Right kidney (tissue), 9 donors: ENCODE measurements at places on chromosomes 5 and 9.
A peak's percentile ranks its signal among the peaks of the same experiment; 100 is the strongest.

DNA sequence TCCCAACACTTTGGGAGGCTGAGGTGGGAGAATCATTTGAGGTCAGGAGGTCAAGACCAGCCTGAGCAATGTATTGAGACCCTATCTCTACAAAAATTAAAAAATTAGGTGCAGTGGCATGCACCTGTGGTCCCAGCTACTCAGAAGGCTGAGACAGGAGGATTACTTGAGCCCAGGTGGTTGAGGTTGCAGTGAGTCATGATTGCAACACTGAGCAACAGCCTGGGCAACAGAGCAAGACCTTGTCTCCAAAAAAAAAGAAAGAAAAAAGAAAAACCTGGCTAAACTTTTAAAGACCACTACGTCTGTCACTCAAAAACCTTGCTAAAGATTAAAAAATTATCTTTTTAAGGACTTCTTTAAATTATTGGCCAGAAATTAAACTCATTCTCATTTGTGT, 59.8 kb upstream of the ABCA1 start:
- no peak for DNase-seq

DNA sequence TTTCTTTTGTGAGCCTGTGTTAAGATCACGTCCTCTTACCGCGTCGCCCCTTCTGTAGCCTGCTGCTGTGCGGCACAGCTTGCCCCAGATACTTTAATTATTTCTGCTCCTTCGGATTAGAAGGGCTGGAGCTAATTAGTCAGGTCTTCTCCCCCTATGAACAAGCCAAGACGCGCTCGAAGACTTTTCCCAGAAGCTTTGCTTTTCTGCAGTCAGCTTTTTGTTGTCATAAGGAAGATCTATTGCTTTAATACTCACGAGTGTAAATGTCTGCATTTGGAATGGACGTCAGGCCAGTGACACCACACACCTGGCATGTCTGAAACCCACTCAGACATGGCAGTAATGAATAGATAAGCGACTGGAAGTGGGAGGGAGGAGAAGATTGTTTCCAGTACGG, 37.0 kb downstream of the PRUNE2 start:
- peak; percentile 22 for DNase-seq

DNA sequence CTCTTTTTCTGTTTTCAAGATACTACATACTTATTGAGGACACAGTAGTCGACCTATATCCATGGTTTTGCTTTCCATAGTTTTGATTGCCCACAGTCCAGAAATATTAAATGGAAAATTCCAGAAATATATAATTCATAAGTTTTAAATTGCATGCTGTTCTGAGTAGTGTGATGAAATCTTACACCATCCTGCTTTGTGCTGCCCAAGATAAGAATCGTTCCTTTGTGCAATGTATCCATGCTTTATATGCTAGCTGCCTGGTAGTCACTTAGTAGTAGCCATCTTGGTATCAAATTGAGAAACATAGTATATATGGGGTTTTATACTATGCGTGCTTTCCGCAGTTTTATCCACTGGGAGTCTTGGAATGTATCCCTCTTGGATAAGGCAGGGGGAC, 59.0 kb downstream of the CWC27 start:
- no peak for DNase-seq

GRCh38 chr9:135705376-135705775, 3.4 kb downstream of the KCNT1 start:
- DNase-seq = no peak

- no peak for DNase-seq
Observed at GRCh38 chr9:31394015-31394473, 990.4 kb upstream of the ACO1 start.

DNA sequence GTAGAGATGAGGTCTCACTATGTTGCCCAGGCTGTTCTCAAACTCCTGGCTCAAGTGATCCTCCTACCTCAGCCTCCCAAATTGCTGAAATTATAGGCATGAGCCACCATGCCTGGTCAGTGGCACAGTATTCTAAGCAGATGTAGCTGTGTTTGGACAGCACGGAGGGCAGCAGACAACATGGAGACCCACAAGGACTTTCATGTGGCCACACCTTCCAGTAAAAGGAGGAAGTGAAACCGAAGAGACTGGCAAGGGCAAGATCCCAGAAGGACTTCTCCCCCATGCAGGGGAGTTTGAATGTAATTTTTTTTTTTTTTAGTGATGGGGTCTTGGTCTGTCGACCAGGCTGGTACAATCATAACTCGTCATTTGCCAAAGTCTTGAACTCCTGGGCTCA, 172.2 kb downstream of the TRPM3 start:
- DNase-seq = no peak

- no peak for DNase-seq
Observed at GRCh38 chr5:159409801-159410200, 79.5 kb upstream of the IL12B start.

GRCh38 chr5:177124486-177124991, 9.0 kb upstream of the NSD1 start:
- DNase-seq = no peak

GRCh38 chr5:169869066-169869465, 111.2 kb downstream of the INSYN2B start:
- DNase-seq = no peak

- DNase-seq = no peak
Observed at GRCh38 chr5:59193616-59194319, 610.9 kb downstream of the RAB3C start.

GRCh38 chr5:110757118-110757729, 18.4 kb downstream of the SLC25A46 start:
- peak; percentile 8 for DNase-seq

GRCh38 chr9:111298731-111299598, 31.1 kb downstream of the OR2K2 start:
- DNase-seq = peak; percentile 56

DNA sequence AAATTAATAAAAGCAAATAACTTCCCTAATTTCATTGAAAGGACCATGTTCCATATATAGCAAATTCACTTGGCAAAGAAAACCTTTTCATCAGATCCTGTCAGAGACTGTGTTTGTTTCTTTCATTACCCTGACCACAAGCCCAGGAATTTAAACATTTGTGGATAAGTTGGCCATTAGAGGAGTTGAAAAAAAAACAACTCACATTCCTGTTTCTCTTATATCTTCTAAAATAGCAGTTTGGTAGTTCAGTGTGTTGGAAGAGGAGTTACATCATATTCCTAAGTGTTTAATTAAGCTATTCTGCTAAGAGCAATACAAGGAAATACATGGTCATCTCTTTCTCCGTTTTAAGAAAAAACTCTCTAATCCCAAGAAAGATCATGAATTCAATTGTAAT, 505.6 kb downstream of the TLE1 start:
- DNase-seq = no peak

- peak; percentile 59 for DNase-seq
Observed at GRCh38 chr9:93945400-93946337, 9.5 kb downstream of the BARX1 start.

DNA sequence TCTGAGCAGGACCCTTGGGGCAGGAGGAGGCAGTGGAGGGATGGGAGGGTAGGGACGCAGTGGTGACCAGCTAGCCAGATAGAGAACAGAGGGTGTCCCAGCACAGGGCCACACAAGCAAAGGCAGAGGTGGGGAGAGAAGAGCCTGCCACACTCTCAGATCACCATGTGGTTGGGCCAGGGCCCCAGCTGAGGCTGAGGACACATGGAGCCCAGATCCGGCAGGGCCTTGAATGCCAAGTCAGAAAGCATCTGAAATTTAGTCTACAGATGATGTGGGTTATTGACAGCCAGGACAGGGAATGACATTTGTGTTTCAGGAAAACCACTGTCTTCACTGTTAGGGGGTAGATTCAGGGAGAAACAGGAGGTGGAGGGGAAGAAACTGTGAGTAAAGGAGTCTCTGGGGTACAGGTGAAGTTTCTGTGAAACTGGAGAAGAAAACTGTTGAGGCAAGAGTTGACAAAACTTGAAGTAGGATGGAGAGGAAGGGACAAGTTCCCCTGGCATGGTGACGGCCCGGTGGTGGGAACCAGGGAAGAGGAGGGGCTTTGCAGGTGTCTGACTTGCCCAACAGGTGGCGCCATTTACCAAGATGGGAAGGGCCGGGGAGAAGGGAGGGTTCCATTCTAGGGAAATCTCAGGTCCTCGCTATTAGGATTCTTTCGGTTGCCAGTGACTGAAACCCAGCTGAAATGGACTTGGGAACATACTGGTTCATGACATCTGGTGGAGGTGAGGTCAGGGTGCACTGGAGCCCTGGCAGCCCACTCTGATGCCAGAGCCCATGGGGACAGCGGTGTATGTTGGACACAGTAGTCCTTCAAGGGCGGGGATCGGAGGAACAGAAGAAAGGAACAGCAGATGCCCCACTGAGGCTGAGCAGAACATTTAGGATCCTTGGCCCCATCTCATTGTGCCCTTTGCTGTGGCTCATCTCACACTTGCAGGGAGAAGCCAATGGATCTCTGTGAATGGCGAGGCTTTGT, 100.1 kb downstream of the KCNIP1 start:
- DNase-seq = peak; percentile 44

DNA sequence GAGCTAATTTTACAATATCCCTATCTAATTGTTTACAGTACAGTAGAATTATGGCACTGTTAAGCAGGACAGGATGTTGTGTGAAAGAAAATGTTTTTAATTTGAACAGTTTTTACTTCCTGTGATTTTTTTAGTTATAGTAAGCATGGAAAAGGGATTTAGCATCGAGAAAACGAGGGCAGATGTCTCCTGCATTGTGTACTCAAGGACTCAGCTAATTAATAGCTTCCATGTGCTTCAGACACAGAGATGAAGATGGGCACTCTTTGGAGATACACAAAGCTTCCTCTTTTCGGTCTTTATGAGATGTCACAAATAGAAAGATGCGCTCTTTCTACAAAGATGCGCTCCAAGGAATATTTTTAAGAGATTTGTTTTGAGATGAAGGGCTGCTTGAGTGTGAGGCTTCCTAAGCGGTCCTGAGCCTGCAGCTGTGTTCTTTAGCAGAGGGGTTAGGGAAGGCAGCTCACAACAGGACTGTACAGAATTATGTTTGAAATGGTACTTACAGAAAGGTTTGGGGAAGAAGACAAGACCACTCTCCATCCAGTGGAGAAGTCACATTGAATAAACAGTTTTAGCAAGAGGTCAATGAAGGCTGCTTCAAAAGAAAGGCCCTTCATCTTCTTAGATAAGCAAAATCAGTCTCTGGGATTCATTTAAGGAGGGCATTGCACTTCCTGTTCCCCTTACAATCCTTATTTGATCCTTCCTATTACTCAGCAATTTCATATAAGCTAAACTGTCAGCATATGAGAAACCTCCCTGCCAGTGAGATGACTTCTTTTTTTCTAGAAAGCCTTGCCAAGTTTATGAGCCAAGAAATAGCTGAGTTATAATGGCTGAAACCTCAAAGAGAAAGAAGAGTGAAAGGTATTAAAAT, 311.5 kb downstream of the EFNA5 start:
- no peak for DNase-seq

- no peak for DNase-seq
Observed at GRCh38 chr9:71909887-71910649, 925 bp downstream of the ABHD17B start.

GRCh38 chr5:126869005-126869451, 92.1 kb downstream of the LMNB1 start:
- peak; percentile 76 for DNase-seq

DNA sequence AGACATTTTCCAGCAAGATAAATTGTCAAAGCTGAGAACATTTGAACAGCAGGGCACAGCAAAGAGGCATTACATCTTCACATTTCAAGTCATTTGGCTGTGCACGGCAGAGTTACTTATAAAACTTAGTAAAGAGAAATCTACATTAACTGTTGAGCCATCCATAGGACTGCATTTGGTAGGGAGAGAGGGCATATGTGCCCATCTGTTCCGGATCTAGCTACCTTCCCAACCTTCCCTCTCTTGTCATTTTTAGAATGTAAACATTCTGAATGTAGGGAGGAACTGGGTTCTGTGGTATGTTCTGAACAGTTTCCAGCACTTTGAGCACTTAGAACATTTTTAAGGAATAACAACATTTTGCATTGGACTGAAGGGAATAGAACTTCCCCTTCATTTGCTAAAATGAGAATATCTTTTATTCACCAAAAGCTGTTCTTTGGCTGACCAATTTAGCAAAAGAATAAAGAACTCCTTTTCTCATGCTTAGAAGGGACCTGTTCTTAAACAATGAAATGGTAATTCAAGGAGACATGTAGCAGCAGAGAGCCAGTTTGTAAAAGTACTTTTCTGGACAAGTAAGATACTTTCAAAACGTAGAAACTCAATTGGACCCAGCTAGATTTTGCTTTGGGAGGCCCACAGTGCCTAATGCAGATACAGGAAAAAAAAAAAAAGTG, 104.4 kb downstream of the CETN3 start:
- DNase-seq = no peak

DNA sequence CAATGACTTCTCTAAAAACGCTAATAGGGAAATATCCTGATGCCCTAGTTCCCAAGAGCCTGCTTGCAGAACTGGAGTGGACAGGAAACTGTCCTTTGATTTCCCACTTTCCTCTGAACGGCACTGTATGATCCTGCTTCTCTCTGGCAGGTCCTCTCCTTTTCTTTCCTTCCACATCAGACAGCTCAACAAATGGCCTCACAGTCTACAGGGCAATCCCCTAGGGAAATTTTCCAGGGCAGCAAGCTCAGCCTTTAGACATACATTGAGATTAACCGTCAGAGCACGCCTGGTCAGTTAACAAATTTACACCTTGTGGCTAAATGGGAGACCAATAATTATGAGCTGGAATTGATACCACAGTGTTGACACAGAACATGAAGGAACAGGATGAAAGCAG, 164.9 kb downstream of the SLC24A2 start:
- DNase-seq = no peak

GRCh38 chr9:134071149-134071548, 3.3 kb upstream of the BRD3 start:
- no peak for DNase-seq

- DNase-seq = no peak
Observed at GRCh38 chr5:142915813-142916424, 145.7 kb downstream of the ARHGAP26 start.

DNA sequence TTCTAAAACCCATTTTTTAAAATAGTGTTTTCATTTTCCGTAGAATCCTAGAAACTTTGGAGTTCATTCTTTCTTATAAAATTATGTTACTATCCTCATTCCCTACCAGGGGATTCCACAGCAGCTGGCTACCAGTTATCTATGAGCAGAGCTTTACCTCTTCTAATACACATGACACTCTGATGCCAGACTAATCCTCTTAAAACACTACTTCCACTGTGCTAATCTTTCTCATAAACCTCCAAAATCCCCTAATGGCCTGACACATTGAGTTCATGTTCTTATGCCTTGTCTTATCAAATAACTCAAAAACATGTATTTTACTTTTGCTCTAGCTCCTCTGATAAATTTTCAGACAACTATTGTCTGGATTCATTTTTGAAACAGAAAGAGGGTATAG, 633.6 kb upstream of the FTMT start:
- DNase-seq = no peak

GRCh38 chr5:178426326-178427130, 163.7 kb downstream of the COL23A1 start:
- no peak for DNase-seq

GRCh38 chr9:79980432-79980831, 408.7 kb downstream of the TLE4 start:
- DNase-seq = peak; percentile 32
